ENCODE measurements at places on chromosomes 5 and 9. TPM values are rescaled to one million over a fixed set of nuclear protein-coding genes. Genes with fewer than 3 reads are reported as not detected.

DNA sequence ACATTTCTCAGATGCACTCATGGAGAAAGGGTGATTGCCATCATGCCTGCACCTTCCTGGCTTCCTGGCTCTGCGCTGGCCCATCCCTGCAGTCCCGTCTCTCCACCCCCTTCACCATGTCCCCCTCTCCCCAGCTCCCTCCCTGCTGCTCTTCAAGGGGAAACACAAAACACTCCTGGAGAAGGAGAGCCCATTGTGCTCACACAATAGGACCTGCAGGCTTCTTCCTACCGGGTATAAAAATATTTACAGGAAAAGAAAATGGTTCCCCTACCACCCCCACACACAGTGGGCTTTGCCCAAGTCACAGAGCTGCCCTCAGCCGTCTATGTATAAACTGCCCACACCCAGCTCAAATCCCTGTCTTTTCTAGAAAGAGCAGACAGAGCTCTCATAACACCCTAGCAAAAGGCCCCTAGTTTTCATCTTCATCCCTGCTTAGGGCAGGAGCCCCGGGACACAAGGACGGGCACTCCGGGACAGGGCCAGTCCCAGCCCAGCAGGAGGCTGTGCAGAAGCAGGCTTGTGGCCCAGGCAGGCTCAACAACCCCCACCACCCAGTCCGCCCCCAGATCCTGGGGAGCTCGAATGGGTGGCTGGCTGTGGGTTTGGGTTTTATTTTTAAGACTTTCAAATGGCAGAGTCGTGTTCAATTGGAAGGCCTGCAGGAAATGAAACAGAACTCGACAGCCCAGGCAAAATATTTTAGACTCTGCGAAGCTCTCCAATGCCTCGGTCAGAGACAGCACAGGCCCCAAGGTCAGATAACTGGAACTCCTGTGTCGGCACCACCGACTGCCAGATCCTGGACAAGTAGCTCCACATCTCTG, 77.3 kb downstream of the LRSAM1 start:
- no peak for DNase-seq

DNA sequence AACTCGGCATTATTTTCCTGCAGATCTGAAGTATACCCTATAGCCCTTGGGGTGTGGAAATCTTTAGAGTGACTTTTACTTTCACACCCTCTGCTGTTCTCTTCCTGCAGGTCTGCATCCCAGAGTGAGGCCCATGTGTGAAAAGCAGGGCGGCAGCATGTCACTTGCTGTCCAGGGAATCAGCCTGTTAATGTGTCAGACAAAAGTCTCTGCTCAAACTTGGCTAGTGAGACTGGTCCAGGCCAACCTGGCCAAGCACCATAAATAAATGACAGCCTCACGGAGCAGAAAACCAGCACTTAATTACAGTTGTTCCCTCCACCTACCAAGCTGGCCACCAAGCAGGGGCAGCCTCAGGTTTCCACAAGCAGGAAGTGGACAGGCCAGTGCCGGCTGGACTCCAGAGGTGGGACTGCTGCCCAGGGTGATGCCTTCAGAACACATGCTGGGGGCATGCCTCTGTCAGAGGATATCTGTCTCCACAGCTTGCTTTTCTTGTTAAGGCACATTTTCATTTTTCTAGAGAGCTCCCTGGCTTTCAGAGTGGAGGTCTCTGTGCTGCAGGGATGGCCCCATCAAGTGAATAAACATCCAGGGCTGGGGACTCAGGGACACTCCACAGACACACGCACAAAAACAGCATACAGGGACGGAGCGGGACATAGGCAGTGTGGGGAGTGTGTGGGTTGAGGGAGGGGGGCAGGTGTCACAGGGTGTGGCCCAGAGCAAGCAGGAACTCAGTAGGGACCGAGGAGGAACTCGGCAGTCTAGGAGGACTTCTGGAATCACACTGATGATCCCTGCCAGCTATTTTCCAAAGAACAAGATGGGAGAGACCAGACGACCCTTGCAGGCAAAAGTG, 243.8 kb upstream of the IRX1 start:
- DNase-seq = no peak

DNA sequence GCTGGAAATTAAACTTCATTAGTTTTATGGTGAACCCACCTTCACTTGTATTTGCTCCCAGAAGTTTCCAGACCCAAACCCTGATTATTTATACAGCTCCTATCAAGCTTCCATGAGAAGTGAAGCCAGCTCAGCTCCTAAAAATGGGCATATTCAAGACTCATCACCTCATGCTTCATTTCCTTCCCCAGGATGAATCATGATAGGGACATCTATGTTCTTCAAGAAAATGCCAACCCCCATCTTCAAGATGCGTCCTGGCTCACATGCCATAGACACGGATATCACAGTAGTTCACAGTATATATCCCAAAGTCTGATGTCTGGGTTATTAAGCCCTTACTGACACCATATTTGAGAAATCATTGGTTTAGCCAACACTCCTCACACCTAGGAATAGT, 217.6 kb downstream of the NPR3 start:
- no peak for DNase-seq

DNA sequence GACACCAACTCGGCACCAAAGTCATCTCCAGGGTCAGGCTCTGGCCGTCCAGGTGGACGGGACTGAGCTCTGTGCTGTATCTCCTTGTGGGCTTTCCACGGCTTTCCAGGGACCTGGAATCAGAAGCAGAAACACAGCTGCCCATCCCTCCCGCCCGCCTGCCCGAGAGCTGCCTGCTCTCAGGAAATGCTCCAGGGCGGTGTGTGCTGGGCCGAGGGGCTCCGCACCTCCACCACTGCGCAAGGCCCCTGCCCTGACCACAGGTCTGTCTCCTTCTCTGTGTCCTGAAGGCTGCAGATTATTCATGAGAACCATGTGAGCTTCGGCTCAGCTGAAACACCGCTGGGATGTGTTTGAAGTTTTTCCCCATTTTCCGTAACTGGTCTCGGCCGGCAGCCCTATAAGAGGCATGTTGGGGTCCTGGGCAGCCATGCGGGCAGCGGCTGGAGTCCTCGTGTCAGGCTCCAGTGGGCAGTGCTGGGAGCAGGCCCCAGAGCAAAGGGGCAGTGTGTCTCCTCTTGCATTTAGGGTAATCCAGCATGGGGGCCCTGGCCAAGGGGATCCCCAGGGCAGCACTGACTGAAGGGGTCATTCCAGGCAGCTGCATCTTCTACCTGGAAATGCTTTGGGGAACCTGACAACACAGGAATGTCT, 22.8 kb downstream of the NKD2 start:
- DNase-seq = no peak

DNA sequence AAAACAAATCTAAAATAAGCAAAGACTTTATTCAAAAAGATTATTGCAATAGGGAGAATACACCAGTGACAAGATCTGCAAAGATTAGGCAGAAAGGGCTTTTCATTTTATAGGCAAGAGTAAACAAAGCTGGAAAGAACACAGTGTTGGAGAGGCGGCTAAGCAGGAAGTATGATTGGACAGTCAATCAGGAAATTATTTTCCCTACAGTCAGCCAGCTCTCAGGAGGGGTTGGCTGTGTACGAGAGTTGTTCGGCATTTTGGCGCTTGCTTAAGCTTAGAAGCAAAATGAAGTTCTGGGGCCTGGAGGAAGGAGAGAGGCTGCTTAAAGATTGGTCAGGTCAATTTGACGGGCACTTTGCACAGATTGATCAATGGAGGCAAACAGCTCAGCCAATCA, 1030.5 kb downstream of the TLE4 start:
- DNase-seq = no peak

DNA sequence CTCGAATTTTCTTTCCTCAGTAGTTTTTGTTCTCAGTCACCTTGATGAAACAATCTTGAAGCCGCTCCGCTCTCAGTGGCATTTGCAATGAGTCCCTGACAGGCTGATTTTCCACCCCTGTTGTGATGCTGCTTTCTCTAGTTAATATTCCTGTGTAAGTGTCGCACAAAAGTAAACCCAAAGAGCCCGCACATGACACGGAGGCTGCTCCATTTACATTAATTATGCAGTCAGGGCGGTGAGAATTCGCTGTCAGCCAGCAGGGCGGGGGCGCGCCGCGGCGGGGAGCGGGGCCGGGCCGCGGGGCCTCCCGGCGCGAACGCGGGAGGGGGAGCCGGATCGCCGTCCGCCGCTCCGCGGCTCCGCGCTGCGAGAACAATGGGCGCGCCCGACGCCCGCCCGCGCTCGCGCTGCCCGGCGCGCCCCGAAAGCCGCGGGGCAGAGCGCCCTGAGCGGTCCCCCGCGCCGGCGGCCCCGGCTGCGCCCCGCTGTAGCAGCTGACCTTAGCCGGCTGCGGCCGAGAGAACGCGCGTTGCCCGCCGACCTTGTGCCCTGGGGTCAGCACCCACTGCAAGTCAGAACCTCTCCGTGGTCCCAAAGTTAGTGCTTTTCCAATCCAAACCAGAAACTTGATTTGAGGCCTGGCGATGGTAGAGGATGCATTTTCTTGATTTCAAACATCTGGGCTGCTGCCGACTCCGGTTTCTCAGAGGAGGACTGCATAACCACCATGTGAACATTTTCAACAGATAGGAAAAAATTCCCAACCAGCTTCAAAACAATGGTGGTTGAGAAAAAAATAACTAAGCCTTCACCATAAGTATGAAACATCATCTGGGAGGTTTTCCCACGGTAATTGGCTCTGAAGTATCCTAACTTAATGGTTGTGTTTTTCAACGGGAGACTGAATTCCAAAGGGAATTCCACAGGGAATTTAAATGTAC, 142.6 kb downstream of the PBX3 start:
- no peak for DNase-seq

- peak; percentile 69 for DNase-seq
Measured at GRCh38 chr5:25006734-25007133, 362.0 kb upstream of the CDH10 start.

DNA sequence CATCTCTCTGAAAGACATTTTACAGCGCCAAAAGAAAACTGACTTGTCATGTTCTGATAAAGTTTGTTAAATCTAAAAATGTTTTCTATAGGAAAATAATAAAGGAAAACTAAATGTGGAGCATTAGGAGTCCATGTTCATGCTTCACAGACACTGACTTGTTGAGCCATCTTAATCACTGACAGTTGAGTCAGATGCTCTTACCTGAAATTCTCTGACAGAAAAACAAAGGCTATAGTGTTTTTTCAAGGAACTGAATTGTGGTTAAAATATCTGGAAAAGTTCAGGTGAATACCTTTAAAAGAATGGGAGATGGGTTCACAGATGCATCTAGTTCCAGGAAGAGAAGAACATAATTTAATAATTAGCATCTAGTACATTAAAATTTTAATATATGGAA, 113.5 kb upstream of the SLC12A2 start:
- no peak for DNase-seq

DNA sequence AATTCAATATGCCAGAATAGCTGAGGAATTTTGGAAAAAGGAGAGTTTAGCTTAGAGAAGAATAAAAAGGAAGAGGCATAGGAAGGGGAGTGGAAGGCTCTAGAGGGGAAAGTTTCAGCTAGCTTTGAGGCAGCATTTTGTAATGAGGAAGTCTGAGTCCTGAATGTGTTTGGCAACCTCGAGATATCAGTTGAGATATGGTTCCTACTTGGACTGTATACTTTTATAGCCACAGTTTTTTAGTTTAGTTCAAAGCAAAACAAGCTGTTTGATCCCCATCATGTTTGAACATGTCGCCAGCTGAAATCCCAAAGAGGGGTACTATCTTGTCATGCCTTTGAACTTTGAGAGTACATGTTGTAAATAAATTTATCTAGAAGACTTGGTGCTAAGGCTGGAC, 559.0 kb upstream of the FTMT start:
- DNase-seq = no peak

- peak; percentile 25 for DNase-seq
Measured at GRCh38 chr5:72137826-72138409, 30.6 kb downstream of the MAP1B start.

GRCh38 chr5:175717837-175718236, 60.0 kb downstream of the HRH2 start:
- DNase-seq = no peak

DNA sequence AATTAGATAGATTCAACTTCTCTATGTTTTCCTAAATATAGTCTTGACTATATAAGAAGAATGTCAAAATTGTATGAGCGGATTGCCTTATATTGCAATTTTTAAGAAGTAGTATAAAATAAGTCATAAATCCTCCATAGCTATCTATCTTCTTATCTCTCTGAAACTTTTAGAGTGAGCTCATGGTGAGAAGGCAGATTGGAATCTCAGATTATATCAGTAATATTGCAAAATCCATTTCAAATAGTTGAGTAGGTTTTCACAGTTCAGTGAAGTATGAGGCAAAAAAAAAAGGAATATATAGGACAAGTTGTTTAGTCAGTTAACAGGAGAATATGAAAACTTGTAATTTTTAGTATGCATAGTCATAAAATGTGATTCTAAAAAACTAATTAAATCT, 156.4 kb downstream of the FAM174A start:
- peak; percentile 4 for DNase-seq

- no peak for DNase-seq
Measured at GRCh38 chr9:27645161-27645840, 72.0 kb upstream of the C9orf72 start.

- no peak for DNase-seq
Measured at GRCh38 chr9:134814598-134815215, 65.9 kb upstream of the FCN2 start.

- DNase-seq = no peak
Measured at GRCh38 chr5:146475190-146475780, 28.2 kb downstream of the TCERG1 start.

DNA sequence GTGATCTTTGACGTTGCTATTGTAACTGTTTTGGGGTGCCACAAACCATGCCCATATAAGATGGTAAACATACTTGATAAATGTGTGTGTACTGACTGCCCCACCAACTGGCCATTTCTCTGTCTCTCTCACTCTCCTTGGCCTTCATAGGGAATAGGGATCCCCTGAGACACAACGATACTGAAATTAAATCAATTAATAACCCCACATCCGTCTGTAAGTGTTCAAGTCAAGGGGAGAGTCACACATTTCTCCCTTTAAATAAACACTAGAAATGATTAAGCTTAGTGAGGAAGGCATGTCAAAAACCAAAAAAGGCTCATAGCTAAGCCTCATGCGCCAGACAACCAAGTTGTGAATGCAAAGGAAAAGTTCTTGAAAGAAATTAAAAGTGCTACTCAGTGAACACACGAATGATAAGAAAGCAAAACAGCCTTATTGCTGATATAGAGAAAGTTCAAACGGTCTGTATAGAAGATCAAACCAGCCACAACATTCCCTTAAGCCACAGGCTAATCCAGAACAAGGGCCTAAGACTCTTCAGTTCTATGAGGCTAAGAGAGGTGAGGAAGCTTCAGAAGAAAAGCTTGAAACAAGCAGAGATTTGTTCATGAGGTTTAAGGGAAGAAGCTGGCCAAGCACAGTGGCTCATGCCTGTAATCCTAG, 111.1 kb downstream of the UGCG start:
- DNase-seq = no peak

Gene CCDC192
- total RNA-seq = not detected

Gene GRM6
- not detected for total RNA-seq

Gene ZBTB43
- total RNA-seq = 8.0 TPM

Gene BHMT
- not detected for total RNA-seq

Gene CDH12
- total RNA-seq = not detected

Gene TNFSF8
- total RNA-seq = not detected

Measured in NCI-H460 (cell line).